ENCODE measurements at places on chromosomes 6 and 20.

GRCh38 chr20:46057856-46058598, 29.0 kb downstream of the SLC12A5 start:
- DNase-seq: no peak

- no peak for DNase-seq
Measured at GRCh38 chr6:137871831-137872454, 4.9 kb downstream of the TNFAIP3 start.

DNA sequence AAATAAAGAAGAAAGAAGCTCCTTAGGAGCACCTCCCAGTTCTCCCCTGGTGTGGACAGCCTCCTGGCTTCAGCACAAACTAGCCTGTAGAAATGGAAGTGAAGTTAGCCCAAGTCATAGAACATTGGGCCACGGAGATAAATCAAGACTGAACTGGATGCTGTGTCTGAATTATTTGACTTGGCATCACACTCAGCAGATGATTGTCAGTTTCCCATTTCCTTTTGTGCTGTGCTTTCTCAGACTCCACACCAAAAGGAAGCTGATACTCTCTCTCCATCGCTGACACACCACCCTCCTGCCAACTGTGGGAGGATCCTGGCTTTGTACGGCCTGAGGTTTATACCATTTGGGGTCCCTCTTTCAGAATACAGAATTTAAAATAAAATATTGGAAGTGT, 209.8 kb downstream of the TFAP2A start:
- DNase-seq: no peak

- no peak for DNase-seq
Measured at GRCh38 chr20:59565768-59566461, 38.4 kb upstream of the PHACTR3 start.

GRCh38 chr6:3987576-3987975, 91.4 kb downstream of the FAM217A start:
- DNase-seq: no peak

DNA sequence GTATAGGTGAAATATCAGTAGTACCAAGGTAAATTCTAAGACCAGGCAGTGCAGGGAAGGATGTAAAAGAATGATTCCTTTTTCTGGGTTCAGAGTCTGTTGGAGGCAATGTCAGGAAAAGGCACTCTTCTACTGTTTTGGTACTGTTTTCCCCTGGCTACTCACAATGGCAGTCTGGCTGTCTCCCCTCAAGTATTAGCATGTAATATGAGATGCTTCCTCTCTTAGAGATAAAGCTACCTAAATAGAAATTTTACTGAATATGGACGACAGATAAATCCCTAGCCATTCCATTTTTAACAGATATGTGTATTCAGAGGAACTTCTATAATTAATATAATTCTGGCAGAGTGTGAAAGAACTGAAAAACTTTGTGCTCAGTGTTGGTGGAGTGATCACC, 3.5 kb downstream of the RNF8 start:
- DNase-seq: no peak

DNA sequence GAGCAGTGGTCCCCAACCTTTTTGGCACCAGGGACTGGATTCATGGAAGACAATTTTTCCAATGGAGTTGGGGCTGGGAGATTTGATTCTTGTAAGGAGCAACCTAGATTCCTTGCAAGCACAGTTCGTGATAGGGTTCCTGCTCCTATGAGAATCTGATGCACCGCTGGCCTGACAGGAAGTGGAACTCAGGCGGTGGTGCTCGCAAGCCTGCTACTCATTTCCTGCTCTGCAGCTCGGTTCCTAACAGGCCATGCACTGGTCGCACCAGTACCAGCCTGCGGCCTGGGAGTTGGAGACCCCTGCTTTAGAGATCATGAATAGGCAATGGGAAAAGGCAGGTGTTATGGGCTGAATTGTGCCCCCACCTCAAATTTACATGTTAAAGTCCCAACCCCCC, 131.2 kb downstream of the PFDN4 start:
- DNase-seq: no peak

GRCh38 chr6:35993150-35993549, 31.3 kb downstream of the SLC26A8 start:
- DNase-seq: no peak

DNA sequence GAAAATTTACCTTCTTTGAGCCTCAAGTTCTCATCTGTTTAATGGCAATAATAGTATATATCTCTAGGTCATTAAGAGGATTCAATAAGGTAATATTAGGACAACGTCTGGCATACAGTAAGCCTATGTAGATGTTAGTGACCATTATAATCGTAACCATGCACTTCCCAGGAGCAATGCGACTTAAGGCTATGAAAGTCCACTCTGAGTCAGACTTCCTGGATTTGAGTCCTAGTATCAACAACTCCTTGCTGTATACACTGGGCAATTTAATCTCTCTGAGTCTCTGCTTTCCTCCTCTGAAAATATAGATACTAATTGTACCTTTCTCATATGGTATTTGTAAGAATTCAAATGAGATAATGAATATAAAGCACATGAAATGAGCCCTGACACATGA, 168.1 kb upstream of the HDDC2 start:
- DNase-seq: no peak

- no peak for DNase-seq
Measured at GRCh38 chr6:130708338-130708737, 118.9 kb upstream of the SMLR1 start.

- DNase-seq: peak; percentile 42
Measured at GRCh38 chr6:107786709-107787588, 37.2 kb downstream of the SCML4 start.

- no peak for DNase-seq
Measured at GRCh38 chr20:37598100-37598543, 70.4 kb upstream of the BLCAP start.

DNA sequence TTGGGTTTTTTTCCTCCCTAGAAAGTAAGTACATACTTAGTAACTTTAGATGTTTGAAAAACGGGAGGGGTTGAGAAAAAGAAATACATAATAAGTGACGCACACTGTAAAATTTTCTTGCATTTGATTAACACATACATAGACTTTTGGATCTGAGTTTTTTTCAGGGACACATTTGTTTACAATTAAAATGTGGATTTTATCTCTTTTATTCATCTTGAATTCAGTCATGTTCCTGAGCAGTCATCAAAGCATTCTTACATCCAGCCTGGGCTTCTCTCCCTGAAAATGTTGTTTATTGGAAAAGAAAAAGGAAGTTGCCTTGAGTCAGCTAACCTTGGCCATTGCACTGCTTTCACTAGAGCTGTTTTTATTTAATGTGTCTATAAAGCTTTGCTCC, 8.7 kb upstream of the RPP40 start:
- DNase-seq: no peak

DNA sequence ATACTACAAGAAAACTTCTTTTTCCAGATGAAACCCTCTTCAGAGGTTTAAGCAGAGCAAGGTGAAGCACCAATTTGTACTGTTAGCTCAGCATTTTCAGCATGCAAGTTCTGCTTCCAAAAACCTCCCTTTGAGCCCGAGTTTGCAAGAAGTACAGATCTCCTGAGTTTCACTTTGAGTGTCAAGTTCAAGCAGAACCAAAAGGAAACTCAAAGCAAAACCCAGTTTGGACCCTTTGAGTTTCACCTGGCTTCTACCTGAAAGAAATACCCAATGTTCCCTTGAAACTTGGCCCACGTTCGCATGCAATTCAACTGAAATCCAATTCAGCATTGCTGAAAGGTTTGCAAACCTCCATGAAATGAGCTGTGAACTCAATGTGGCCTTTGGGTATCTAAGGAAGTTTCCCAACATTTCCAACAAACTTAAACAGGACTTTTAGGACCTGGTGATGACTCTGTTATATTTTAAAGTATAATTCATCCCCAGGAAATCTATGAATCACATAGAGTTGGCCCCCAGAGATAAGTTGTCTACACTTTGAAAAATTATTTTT, 62.9 kb upstream of the HBS1L start:
- DNase-seq: no peak

- DNase-seq: no peak
Measured at GRCh38 chr6:38239719-38240451, 399.8 kb downstream of the BTBD9 start.

DNA sequence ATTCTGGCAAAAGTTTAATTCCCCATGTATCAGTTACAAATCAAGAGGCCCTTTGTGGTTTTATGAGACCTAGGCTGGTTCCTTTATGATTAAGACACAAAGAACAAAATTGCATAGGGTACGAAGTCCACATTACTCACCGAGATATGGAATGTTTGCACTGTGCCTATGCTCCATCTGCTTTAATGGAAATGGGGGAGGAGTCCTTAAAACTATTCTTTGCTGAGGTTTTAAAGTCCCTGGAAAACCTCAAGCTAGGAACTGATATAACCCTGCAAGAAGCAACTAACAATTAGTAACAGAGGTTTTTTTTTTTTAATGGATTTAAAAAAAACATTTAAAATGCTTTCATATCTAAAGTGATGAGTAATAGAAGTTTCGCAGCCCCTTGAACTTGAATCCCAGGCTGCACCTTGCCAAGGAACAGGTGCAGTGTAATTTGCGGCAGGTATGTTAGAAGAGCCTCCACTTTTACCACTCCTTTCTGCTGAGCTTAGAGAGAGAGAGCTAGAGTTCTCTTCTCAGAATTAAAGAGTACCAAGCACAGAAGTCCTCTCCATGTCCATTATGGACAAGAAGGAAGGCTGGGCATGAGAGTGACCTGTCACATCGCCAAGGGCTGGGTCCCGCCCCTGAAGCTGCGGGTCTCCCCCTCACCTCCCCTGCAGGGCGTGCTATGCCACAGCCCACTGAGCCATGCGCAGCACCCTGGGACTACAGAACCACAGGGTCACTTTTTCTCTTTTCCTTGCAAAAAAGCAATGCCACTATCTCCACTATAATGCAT, 2.3 kb downstream of the SERPINB1 start:
- no peak for DNase-seq

DNA sequence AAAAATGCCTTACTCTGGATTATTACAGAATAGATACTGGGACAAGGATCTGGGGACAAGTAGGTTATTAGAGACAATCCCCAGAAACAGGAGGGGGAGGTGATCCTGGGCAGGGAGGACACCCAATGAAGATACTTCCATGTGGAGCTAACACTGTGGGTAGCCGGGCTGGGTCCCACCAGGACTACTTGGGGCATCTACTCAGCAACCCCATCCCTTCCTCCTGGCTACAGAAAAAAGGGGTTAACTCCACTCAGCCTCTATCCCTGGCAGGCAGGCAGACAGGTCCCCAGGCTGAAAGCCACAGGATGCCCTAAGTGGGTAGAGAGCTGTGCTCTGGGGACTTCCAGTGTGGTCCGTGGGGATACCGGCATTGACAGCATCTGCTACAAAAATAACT, 68.0 kb upstream of the NXT1 start:
- DNase-seq: no peak

DNA sequence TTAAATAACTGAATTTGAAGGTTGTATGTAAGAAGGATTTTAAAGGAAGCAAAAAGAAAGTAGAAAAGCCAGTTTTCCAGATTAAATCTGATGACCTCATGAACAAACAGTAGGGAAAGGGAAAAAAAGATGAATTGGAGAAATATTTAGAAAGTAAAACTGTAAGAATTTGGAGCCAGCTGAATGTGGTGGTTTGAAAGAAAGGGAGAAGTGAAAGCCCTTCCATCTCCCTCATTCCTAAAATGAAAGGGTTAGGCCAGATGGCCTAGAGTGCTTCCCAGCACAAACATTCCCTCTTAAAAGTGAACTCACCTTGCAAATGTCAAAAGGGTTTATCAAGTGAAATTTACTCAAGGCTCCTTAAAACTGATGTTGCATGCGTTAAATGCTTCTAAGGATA, 139.3 kb upstream of the COL21A1 start:
- DNase-seq: no peak

- no peak for DNase-seq
Measured at GRCh38 chr6:21869085-21869771, 275.7 kb downstream of the SOX4 start.

DNA sequence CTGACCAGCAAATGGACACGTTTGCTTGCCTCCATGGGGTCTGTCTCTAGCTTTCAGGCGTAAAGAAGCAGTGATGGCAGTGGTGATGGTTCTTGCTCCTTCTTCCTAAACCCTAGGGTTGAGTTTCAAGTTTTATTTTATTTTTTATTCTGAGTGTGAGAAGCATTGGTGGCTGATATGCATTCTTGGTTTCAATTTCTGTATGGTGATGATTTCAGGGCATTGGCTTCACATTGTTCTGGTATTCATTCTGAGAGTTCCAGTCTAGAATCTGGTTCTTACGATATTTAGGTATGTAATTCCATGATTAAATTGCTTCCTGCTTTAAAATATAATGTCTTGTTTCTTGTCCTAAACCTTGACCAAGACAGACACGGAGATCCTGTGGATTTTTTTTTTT, 444.5 kb upstream of the IMPG1 start:
- no peak for DNase-seq

- no peak for DNase-seq
Measured at GRCh38 chr20:49326026-49326425, 48.2 kb upstream of the ZNFX1 start.

- no peak for DNase-seq
Measured at GRCh38 chr6:132132422-132132821, 181.2 kb upstream of the CCN2 start.

DNA sequence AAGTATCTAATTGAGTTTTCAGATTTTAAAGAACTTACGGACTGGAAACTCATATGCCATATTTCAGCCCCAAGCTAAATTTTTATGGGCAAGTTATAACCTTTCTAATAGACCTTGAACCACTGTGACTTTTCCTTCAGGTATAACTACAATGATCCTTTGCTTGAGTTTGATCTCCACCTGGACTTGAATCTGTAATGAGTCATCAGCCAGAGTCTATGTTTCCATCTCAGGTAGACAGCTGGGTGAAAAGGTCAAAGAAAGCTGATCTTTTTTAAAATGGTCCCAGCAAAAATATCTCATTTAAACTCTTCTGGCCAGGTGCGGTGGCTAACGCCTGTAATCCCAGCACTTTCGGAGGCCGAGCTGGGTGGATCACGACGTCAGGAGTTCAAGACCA, 88.4 kb upstream of the SGK1 start:
- no peak for DNase-seq

DNA sequence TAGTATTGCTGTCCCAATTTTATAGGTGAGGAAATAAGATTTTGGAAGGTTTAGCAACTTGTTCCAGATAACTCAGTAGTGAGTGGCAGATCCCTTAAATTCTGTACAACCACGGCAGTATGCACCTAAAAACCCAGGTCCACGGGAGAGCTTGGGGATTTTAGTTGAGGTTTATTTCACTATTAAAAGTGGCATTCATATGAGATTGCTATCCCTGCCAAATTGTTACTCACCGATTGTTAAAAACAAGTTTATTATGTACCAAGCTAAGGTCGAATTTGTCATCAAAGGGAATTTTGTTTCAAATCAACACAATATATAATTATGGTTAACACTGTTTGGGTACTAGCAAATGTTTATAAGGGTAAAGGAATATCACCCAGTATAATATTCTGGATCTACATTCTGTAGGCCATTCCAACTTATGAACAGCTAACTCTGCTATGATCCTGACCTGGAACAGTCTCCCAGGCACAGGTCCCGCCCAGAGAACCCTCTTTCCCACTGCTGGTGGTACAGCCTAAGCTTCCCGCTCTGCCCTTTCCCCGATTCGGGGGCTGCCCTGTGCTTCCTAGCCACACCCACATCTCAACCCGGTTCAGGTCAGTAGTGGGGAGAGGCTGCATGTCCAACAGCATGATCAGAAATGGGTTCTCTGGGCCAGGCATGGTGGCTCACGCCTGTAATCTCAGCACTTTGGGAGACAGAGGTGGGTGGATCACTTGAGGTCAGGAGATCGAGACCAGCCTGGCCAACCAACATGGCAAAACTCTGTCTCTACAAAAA, 24.9 kb downstream of the GPLD1 start:
- no peak for DNase-seq

GRCh38 chr6:16511040-16511660, 250.1 kb downstream of the ATXN1 start:
- DNase-seq: no peak

Data from CD4-positive, alpha-beta T cell treated with Interleukin-1 beta for 1 hour (primary cell).